Stimulated activated CD8-positive, alpha-beta memory T cell treated with anti-CD3 and anti-CD28 coated beads, Interleukin-4, amount 100 ng/mL, for 1 hour (primary cell): ENCODE measurements at places on chromosomes 12 and 14.

DNA sequence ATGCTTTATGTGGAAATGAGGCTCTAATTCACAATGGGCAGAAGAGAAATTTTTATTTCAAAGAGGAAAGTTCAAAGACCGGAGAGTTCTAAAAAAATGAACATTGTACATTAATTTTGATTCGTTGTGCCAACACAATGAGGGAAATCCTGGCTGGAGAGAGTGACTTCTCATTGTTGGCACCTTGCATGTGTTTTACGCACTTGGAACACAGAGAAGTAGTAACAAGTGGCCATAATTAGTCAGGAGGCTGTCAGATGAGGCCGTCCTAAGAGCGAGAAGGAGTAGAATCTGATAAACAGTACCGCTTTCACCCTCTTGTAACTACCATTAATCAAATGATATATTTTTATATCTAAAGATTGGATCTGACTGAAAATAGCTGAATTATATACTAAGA lies 6.9 kb downstream of the LMO3 start:
- DNase-seq: no peak

GRCh38 chr14:101129521-101130167 lies 226.1 kb upstream of the RTL1 start:
- no peak for DNase-seq

- no peak for DNase-seq
Measured at GRCh38 chr12:176321-177181, 37.4 kb downstream of the SLC6A12 start.

DNA sequence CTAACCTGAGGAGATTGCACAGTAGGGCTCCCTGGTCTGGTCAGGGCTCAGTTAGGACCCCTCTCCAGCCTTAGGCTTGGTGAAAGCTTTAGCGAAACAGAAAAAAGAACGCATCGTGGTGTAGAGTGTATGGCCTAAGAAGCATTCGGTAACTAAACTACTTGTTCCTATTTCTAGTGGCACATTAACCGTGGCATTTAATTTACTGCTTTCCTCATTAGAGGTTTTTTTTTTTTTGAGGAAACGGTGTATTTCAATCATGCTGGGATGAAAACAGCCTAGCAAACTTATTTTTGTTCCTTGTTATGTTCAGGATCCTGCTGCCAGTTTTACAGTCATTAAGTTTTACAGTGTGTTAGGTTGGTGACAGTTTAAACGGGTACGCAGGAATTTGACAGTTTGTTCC lies 518 bp upstream of the OSBPL8 start:
- no peak for DNase-seq

DNA sequence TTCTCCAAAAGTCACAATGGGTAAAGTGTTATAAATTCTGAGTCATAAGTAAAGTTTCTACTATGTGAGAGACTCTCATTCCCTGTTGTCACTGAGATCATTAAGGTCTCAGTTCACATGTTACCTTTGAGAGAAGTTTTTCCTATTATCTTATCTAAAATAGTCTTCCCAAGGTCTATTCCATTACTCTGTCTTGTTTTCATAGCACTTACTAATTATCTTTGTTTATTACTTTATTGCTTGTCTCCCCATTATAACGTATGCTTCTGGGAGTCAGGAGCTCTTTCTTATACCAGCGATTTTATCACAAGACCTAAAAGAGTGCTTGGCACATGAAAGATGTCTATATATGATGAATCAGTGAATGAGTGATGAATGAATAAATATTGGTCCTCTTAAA lies 1001.9 kb downstream of the DIO2 start:
- DNase-seq: no peak

GRCh38 chr14:72513965-72514659 lies 379.8 kb downstream of the DPF3 start:
- no peak for DNase-seq

GRCh38 chr12:24255920-24256665 lies 306.6 kb upstream of the SOX5 start:
- DNase-seq: no peak

- DNase-seq: no peak
Measured at GRCh38 chr12:48678551-48679185, 3.4 kb downstream of the KANSL2 start.

DNA sequence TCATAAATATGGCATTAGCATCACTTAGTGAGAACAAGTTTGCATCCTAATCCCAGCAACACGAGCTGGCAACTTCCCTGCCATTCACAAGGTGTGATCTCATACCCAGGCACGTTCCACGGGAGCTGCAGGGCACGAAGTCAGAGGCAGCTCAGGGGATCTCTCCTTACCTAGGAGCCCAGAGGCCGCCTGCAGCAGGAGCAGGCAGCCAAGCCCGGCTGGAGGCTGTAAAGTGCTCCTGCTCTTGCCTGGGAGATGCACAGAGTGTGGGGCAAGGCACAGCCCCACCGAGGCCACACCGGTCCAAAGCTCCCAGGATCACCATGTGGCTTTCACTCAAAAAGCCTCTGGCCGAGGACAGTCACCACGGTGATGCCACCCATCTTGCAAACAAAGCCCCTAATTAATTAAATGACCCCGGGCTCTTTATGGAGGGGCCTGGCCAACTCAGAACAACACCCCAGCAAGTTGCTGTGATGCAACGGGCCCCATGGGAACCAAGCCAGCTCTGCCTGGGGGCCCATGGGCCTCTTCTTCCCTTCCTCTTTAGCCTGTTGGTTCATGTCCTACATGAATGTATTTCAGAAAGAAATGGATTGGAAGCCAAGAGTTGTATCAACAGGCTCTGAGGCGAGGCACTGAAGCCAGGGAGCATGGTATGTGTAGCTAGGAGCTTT lies 26.5 kb downstream of the NUAK1 start:
- DNase-seq: no peak

DNA sequence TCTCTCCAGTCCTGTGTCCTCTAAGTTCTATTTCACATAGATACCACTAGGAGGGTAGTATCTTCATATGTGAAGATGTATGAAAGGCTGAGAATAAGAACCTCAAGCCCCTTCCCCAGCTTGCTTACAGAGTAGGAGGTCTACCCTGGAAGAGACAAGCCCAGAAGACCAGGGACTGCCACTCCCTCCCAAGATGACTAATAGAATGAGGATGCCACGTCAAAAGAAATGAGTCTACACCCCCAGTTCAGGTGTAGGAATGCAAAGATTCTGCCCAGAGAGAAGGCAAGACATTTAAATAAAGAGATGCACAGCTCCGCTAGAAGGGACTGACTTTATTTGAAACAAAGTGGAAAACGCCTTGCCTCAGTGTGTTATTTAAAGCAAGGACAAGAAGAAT lies 1006.0 kb upstream of the USP15 start:
- DNase-seq: no peak

- no peak for DNase-seq
Measured at GRCh38 chr14:84581041-84581440, 948.9 kb upstream of the FLRT2 start.

DNA sequence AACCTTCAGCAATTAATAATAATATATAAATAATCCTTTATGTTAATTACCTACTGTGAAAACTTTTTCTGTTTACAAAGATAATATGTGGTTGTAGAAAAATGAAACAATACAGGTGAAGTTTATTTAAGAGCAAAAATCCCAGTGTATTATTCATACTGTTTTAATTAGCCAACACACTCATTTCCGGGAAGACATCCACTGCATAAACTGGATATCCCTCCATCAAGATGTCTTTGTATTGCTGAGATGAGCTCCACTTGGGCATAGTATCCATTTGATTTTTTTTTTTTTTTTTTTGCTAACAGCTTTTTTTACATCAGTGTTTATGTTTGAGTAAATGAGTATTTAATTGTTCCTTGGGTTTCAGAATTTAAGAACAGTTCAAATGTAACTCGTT lies 13.7 kb upstream of the DERA start:
- DNase-seq: no peak

DNA sequence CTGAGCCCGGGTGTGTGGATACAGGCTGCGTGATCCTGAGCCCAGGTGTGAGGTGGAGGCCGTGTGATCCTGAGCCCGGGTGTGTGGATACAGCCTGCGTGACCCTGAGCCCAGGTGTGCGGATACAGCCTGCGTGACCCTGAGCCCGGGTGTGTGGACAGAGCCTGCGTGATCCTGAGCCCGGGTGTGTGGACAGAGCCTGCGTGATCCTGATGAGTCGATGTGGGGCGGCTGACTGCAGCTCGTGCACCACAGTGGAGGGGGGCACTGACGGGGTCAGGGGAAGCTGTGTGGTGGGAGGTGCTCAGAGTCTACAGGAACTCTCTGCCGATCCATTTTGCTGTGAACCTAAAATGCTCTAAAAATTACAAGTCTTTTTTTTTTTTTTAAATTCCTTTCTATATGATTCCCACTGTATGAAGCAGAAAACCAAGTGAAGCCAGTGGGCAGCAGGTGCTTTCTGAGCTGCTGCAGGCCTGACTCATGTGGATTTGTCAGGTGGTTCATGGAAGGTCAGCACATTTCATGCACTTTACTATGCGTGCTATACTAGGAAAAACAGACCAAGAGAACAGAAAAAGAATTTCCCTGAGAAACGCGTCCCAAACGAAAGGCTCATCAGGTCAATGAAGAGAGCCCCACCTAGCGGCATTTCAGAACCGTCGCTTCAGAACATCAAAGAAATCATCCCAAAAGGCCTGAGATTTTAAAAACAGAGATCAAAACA lies 19.3 kb downstream of the BRF1 start:
- no peak for DNase-seq

DNA sequence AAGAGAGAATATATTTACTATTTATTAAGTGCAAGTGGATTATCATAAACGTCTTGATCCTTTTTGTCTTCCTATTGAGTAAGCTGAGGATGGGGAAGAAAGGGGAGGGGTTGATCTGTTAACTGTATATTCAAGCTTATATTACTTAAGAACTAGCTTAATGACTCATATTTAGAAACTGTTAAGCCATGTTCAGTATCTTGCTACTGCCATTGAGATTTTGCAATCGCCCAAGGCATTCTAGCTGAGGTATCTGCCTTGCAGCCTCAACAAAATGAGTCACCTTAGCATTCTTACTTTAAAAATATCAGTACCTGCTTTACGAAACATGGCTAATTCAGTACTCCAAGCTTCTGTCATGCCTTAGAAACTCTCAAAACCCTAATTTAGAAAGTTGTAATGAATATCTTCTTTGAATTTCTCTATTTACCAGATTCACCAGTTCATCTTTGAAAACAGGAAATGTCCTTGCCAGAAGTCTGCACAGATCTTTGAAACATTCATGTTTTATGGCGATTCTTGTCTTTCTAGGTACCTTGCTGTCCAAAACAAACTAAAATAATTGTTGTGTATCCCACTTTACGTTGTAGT lies 76.1 kb downstream of the ALG10B start:
- no peak for DNase-seq

DNA sequence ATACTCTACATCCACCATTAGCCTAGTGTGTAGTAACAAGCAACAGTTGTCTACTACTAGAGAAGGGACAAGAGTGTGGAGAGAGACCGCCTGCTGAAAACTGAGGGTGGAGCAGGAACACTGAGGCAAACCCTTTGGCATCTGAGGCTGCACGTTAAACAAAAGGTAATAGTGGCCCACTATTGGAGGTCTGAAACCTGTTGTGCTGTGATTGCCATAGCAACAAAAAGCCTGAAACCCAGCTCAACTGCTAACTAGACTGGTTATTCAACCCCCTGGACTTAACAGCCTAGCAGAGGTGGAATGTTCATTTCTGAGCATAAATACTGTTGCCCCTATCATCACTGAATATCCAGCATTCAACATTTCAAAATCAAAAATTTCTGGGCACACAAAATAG lies 43.0 kb downstream of the PPP4R4 start:
- no peak for DNase-seq

DNA sequence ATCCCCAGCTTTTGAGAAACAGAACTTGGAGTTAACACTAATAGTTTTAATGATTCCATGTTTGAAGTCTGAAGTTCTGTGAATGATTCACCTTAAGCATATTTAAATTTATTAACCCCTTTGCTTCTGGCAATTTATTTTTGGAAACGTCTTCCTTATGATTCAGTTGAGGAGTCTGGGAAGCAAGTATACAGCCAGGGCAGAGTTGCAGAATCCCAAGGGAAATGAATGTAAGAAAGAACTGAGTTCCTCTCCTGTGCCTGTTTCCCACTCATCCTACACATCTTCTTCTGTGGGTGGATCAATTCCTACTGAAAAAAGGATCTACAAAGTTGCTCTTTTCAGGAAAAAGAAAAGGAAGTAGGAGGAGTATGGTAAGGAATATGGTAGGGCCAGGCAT lies 108.2 kb upstream of the CCDC91 start:
- DNase-seq: no peak

- no peak for DNase-seq
Measured at GRCh38 chr12:106032623-106032925, 106.2 kb downstream of the NUAK1 start.
